ENCODE measurements at places on chromosomes 13 and 19.

DNA sequence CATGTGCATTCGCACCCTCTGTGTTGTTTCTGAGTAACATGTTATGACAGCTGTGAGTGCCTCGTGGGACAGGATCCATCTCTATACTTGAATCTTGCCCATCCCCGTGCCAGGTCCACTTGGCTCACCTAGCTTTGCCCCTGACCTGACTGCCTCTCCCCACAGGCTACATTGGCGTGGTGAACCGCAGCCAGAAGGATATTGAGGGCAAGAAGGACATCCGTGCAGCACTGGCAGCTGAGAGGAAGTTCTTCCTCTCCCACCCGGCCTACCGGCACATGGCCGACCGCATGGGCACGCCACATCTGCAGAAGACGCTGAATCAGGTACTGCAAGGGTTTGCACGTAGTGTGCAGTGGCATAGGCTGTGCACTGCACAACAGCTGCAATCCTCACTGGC lies 53.2 kb downstream of the TMED1 start:
- no peak for DNase-seq

GRCh38 chr19:49120325-49120683 lies 960 bp downstream of the PPFIA3 start:
- no peak for DNase-seq

DNA sequence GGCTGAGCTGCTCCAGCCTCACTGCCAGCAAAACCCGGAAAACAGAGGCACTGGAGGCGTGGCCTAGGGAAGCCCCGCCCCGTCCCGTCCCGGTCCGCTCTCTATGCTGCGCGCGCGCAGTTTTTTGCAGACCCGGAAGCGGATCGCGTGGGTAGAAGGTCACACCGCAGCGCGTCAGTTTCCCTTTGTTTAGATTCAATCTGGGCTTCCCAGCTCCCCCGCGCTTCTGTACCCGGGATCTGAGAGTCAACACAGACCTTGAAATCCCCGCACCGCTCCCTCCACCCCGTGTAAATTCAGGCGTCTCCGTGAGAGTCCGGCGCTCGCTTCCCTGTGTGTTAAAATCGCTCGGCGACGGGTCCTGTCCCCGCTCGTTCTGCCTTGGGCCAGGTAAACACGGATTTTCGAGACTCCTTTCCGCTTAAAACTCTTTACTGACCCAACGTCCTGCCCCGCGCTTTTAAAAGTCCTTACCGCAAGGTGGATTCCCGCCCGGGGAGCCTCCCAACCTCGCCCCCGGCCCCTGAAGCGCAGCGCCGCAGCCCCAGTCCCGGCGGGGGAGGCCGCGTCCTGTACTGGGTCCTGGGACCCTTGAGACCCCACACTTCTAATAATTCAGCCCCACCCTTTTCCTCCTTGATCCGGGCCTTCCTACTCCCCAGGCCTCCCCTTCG lies at the start of gene ZNF610:
Gene ZNF610, plus strand, starts transcription at position 127 of the 674 bp plus-strand sequence. CDS start 12,930 bp downstream, outside the sequence.
- DNase-seq = peak; percentile 85

- DNase-seq = no peak
These were observed 21.0 kb upstream of the CD33 start for GRCh38 chr19:51203916-51204315.

DNA sequence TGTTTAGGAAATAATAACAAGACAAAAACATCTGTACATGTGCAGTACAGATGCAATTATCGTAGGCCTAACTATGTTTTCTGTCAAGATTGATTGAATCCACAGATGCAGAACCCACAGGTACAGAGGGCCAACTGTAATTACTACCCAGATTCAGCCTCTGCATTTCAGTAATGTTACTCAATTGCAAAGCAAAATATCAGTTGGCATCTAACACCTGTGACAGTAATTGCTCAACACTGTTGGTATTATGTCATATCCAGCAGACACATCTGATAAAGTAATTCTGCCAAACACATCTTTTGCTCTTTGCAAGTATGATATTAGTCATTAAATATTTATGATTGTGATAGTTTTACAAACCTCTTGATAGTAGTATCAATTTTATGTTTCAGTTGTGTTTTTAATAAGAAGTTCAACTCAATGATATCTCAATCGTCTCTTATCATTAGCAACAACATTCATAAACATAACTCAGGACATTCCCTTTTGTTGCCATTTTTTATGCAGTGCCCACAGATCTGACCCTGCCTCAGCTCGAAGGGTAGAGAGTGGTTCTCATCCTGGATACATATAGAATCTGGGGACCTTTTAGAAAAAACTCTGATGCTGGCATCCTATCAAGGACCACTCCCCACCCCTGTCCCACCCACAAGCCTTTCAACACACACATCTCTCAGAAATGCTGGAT lies 104.7 kb downstream of the MYCBP2 start:
- DNase-seq = no peak

DNA sequence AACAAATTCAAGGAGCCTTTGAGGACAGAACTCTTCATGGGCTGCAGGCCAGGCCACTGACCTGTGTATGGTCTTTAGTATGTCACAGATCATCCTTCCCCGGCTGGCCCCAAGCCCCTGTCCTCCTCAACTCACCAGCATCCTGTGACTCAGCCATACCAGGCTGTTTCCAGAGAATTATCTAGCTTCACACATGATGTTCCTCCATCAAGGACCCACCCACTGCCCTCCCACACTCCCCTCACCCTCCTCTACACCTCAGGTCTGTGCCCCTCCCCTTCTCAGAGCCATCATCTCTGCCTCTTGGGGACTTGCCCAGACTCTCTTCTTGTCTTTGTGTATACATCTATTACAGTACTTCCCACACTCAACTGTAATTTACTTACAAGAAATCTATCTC lies 14.7 kb downstream of the DCT start:
- peak; percentile 22 for DNase-seq

- no peak for DNase-seq
These were observed 20.9 kb downstream of the CEBPA start for GRCh38 chr19:33281296-33281926.

GRCh38 chr13:113559901-113560644 lies 24.5 kb upstream of the TFDP1 start:
- DNase-seq = no peak

- DNase-seq = no peak
These were observed 131.2 kb downstream of the IRS2 start for GRCh38 chr13:109655206-109655600.

GRCh38 chr19:40521276-40521675 lies 54.5 kb downstream of the SPTBN4 start:
- no peak for DNase-seq

GRCh38 chr13:98786023-98786422 lies 33.6 kb upstream of the SLC15A1 start:
- no peak for DNase-seq

DNA sequence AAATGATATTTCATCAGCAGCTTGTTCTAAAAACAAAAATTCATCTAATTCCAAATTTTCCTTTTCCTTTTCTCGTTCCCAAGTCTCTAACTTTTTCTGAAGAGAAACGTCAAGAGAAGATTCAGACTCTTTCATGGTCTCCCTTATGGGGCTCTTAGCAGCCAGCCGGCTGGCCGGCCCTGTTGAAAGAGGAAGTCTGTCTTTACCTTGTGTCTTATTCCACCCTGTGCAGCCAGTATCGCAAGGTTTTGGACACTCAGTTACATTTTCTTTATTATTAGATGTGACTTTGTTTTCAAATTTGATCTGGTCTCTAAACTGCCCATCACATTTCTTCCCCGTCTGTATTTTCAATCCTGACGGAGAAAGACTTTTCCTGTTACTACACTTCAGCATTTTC lies 142.3 kb downstream of the RNF17 start:
- no peak for DNase-seq

DNA sequence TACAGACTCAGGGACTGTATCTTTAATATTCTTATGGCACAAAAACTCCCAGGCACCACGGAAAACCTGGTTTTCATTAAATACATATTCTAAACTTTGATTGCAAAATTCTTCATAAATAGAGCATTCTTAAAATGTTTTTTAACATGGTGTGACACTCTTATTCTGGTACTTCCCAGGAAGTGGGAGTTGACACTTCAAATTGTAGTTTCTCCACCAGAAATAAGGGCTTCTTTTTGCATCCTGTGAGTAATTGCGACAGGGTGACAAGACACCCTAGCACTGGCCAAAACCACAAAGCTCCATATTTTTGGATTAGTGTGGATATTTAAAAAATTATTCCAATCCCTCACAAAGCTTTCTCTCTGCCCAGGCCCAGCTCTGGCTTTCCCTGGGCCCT lies 43.6 kb upstream of the MTIF3 start:
- DNase-seq = no peak

DNA sequence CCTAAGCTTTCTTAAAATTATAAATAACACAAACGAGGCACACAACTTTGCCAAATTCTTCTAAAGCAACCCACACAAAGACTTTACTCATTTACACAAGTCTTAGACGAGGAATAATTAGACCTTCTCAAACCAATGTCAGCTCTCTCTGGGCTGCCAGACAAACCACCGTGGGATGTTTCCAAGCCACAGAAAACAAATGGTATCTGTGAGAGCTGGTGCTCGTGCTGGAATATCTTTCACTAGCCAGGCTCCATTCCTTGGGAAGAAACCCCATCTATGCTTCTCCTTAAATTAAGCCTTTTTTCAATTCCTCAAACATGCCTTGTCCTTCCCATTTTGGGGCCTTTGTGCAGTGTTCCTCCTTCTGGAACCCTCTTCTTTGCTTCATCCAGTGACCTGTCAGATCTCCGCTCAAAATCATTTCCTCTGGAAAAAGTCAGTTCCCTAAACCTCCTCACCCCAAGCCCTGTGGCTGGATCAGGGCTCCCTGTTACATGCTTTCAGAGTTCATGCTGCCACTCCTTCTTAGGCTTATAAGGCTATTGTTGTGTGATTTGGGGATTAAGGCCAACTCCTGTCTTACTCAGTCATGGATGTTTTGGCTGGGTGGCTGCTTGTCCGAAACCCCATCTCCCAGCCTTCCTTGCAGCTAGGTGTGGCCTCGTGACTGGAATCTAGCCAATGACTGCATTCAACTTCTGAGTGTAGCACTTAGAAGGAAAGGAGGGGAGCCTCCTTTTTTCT lies 64.2 kb upstream of the GTF2F2 start:
- peak; percentile 17 for DNase-seq

GRCh38 chr13:48210178-48210577 lies 22.8 kb upstream of the ITM2B start:
- no peak for DNase-seq

GRCh38 chr13:50521831-50522149 lies 321.7 kb downstream of the DLEU7 start:
- DNase-seq = no peak

GRCh38 chr19:54333586-54334298 lies 5.2 kb downstream of the LILRA4 start:
- no peak for DNase-seq

- DNase-seq = peak; percentile 84
These were observed at the start of the genes MAN2B1 and WDR83 for GRCh38 chr19:12666265-12667048. Gene MAN2B1, minus strand, starts transcription at chr19:12666742. Its CDS starts 41 bp downstream, at chr19:12666701. Gene WDR83, plus strand, starts transcription at chr19:12666807. Its CDS starts 2,984 bp downstream, at chr19:12669791.

DNA sequence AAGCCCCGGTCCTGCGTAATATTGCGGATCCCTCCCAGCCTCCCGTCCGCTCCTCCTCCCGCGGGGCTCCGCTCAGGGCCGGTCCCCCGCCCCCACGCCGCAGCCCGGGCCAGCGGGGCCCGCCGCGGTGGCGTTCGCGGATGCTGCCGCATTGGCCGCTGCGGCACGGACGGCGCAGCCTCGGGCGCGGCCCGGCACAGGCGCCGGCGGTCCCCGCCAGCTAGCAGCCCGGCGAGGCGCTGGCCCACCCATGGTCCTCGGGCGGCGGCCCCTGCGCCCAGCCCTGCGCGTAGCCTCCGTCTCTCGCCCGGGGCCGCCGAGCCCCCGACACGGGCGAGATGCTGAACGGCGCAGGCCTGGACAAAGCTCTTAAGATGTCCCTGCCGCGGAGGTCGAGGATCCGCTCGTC lies at the start of gene ATP8A2:
Gene ATP8A2, plus strand, starts transcription at position 100 of the 409 bp plus-strand sequence. Its CDS starts 239 bp downstream, at position 339.
- DNase-seq = no peak

DNA sequence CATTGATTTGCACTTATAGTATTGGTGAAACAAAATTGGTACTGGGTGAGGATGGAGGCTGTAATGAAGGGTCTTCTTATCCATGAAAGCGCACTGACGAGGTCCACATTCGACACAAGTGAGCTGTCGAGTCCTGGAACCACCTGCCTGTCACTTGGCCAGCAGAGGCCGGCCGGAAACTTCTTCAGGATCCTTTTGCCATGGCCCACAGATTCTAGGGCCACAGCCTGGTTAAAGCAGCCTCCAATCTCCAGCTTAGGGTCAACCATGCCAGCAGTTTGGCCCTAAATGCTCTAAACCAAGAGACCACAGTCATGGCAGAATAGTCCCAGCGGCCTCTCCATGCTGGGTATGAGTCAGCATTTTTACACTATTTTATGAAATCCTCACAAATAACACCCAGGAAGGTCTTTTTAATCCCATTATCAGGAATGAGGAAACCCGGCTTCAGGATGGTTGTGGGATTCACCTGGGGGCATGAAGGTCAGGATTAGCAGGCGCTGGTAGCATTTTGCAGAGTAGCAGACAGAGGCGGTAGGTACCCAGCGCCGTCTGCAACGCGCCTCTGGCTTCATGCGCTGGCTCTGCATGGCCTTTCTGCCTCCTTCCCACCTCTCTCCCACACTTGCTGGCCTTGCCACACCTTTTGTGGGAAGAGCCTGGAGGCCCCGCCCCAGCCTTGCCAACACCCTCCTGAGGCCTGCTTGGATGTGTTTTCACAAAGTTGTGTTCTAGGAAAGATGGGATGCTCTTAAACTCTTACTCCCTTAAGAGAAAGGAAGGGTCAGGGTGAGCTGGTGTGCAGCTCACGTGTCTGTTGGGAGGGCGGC lies 15.2 kb downstream of the GAS6 start:
- DNase-seq = no peak

DNA sequence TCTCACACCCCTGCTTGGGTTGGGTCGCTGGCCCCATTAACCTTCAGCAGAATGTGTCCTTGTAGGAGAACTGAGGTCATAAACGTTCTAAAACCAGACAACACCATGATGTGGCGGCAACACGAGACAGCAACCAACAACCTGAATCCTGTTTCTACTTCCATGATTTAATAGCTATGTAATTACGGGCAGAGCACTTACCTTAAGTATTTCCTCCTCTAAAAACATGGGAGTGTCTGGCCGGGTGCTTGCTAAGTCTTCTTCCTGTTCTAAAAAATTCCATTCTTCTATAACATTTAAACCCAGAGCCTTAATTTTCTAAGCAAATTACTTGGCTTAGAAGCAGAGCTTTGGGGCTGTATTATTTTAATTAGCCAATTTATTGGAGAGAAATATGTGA lies 33.5 kb upstream of the IRS2 start:
- DNase-seq = no peak

DNA sequence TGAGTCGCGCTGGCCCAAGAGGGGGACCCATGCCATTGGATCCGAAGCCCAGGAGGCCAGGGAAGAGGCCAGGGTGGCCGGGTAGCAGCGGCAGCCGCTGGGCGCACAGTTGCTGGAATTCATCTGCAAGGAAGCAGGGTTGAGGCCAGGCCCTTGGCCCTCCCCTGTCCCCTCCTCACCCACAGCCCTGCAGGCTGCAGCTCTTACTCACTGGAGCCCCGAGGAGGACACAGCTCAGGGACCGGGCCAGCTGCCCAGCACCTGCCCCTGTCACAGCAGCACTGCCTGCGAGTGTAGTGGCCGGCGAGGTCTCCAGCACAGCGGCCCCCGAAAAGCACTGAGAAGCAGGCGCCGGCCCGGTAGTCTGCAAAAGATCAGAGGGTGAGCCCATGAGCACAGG lies 11.2 kb downstream of the FBN3 start:
- no peak for DNase-seq

GRCh38 chr19:56476651-56477428 lies at the start of gene ZNF667:
Gene ZNF667, minus strand, starts transcription at chr19:56477345. Its CDS starts 14,975 bp downstream, at chr19:56462370.
- no peak for DNase-seq

- DNase-seq = no peak
These were observed 12.3 kb downstream of the COL4A2 start for GRCh38 chr13:110319397-110319773.

- no peak for DNase-seq
These were observed 27.8 kb downstream of the ARID3A start for GRCh38 chr19:953445-954271.

All from T-helper 2 cell treated with Interferon-gamma antibody and Interleukin-4, amounts not matched to agents 5 μg/mL and 100 μg/mL, for 36 hours (primary cell).